ENCODE measurements at places on chromosomes 6 and 20.

- H3K4me1 ChIP-seq, result no peaks in the 10 kb centered on the region
- H3K4me3 ChIP-seq, result no peak overlapping the region
- DNase-seq, result no peak
- H3K27me3 ChIP-seq, result no peaks in the 10 kb centered on the region
- H3K27ac ChIP-seq, result no peak overlapping the region
Measured at GRCh38 chr6:145051661-145052060, 683.7 kb downstream of the EPM2A start.

GRCh38 chr20:8144282-8145245 is 12.5 kb downstream of the PLCB1 start:
- no peaks in the 10 kb centered on the region for H3K36me3 ChIP-seq
- peaks cover 19% of the 10 kb centered on the region for H3K4me1 ChIP-seq
- peak overlapping the region; percentile 5 for H3K4me3 ChIP-seq
- no peak for DNase-seq
- peak overlapping the region; percentile 25 for H3K27ac ChIP-seq
- no peaks in the 10 kb centered on the region for H3K27me3 ChIP-seq

- no peaks in the 10 kb centered on the region for H3K4me1 ChIP-seq
- no peaks in the 10 kb centered on the region for H3K36me3 ChIP-seq
- no peak for DNase-seq
- H3K27me3 ChIP-seq, result no peaks in the 10 kb centered on the region
- H3K4me3 ChIP-seq, result no peak overlapping the region
Measured at GRCh38 chr6:21245488-21245887, 348.1 kb upstream of the SOX4 start.

GRCh38 chr6:5828296-5828695 is 178.4 kb downstream of the NRN1 start:
- no peak overlapping the region for H3K4me3 ChIP-seq
- peaks cover 55% of the 10 kb centered on the region for H3K4me1 ChIP-seq
- no peak overlapping the region for H3K27ac ChIP-seq
- no peak for DNase-seq
- H3K36me3 ChIP-seq, result no peaks in the 10 kb centered on the region

DNA sequence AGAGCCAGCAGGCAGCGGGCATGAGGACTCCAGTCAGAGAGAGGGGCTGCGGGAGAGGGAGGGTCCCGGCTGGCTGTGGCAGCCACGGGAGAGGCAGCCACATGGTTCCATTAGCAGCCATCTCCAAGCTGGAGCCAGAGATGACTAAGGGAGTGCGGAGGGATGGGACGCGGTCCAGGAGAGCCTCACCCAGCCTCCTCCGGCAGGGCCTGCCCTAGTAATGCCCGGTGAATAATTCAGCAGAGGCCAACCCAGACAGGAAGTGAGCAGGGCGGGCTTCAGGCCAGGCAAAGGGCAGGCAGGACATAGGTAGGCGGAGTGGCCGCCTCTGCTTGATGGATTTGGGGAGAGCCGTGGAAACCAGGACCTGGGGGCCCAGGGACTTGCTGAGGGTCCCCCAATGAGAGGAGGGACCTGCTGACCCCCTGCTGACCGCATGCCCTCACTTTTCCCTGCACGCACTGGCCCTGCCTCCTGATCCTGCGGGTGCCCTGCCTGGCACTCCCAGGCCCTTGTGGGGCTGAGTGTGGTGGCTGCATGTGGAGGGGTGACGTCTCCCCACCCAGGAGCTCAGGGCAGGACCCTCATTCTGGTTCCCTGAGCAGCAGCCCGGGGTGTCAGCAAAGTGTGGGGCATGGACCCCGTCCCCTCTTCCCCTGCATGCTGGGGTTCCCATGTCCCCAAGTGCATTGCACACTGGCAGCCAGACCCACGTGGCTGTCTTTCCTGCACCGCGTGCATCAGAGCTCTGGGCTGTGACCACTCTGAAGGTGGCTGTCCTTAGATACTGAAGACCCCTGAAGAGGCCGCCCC is 51.8 kb upstream of the SLCO4A1 start:
- H3K36me3 ChIP-seq, result no peaks in the 10 kb centered on the region
- no peak for DNase-seq
- H3K27ac ChIP-seq, result no peak overlapping the region

GRCh38 chr6:82624251-82624650 is 260.6 kb downstream of the TPBG start:
- H3K4me1 ChIP-seq, result no peaks in the 10 kb centered on the region
- H3K4me3 ChIP-seq, result no peak overlapping the region
- H3K27me3 ChIP-seq, result no peaks in the 10 kb centered on the region
- DNase-seq, result no peak

DNA sequence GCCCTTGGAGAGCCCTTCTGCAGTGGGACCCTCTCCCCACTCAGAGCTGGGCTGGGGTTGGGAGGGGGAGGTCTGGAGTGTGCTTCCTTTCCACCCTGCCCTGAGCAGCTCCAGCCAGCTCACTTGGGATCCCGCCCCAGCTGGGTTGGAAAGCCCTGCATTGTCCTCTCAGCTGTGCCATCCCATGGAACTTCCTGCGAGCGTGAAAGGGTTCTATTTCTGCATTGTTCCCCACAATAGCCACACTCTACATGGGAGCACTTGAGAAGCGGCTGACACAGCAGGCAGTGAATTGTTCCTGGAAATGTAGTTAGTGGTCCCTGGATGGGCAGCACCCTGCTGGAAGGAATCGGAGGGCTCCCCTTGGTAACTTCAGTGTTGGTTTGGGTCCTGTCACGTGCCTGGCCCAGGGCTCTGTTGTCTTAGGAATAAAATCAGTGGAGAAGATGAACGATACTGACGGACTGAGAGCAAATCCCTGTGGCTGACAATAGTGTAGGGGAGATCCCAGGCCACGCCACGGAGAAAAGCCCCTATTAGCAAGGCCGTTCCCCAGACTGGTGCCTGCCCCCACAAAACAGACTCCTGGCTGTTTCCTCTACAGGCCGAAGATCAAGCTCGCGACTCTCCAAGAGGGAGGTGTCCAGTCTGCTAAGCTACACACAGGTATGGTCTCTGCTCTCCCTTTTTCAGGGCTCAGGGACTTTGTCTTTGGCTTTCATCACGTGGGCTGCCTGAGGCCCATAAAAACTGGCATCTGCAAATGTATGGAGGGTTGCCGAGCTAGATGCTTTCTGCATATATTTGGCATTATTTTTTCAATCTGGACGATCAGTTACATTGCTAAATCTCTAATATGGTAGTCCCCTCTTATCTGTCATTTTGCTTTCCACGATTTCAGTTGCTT is 18.8 kb downstream of the DNMT3B start:
- H3K27me3 ChIP-seq, result no peaks in the 10 kb centered on the region
- H3K4me3 ChIP-seq, result no peak overlapping the region
- no peaks in the 10 kb centered on the region for H3K36me3 ChIP-seq
- no peak for DNase-seq

- no peak overlapping the region for H3K27ac ChIP-seq
- DNase-seq, result peak; percentile 41
- H3K27me3 ChIP-seq, result no peaks in the 10 kb centered on the region
- H3K4me1 ChIP-seq, result no peaks in the 10 kb centered on the region
- H3K4me3 ChIP-seq, result no peak overlapping the region
Measured at GRCh38 chr6:136226027-136226673, 24.0 kb downstream of the MTFR2 start.

Measured in T-cell (primary cell).